ENCODE measurements at places on chromosomes 1 and 21.
A peak's percentile ranks its signal among the peaks of the same experiment; 100 is the strongest.

GRCh38 chr1:25031966-25032667 lies 102.0 kb upstream of the RUNX3 start:
- peak; percentile 72 for DNase-seq

DNA sequence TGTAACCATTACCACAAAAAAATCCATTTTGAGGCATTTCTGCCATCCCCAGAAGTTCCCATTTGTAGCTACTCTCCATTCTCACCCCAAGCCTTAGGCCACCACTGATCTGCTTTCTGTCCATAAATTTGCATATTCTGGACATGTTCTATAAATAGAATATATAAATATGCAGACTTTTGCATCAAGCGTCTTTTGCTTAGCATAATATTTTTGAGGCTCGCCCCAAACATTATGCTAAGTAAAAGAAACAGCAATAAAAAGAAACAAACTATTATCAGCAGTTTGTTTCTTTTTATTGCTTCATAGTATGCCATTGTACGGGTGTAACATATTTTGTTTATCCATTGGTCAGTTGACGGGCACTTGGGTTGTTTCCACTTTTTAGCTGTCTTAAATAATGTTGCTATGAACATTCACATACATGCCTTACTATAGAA lies 7.9 kb downstream of the TFAP2E start:
- no peak for DNase-seq

DNA sequence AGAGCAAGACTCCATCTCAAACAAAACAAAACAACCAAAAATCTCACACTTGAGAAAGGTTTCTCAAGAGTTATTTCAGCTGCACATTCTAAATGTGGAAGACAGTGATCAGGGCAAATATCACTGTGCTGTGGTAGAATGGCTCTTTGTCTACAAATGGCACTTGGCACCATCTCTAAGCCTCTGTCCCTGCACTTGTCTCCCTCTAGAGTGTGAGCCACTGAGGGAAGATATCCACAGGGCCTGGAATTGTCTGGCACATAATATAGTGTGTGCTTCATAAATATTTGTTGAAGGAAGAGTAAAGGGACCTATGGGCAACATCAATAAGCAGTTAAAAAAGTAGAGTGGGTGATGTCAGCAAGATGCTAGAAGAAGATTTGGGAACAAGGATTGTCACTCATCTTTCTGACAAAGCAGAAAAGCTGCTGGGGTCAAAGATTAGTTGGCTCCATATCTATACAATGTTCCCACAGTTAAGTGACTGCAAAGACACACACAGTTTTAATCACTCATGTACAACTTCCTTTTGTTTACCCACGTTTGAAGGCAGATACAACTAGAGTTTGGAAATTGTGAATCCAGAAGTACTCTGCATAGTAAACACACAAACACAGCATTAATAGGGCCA lies 19.1 kb downstream of the CD101 start:
- no peak for DNase-seq

GRCh38 chr1:222880587-222880986 lies 65.7 kb downstream of the DISP1 start:
- no peak for DNase-seq

DNA sequence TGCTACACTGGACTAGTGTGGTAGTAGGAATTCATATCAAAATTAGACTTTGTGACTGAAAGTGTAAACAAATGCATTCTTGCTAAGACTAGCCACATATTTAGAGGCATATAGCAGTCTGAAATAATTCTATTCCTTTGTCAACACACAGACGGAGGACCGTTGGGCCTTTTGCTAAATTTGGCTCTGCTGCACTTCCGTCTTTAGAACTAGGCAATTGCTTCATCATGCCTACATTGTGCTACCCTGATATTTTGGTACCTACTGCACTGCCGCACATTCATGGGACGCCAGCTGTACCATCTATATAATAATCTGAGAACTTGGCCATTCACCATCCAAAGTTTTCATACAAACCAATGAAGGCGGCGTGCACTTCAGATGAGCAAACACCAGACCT lies 346.8 kb downstream of the KIF26B start:
- no peak for DNase-seq

DNA sequence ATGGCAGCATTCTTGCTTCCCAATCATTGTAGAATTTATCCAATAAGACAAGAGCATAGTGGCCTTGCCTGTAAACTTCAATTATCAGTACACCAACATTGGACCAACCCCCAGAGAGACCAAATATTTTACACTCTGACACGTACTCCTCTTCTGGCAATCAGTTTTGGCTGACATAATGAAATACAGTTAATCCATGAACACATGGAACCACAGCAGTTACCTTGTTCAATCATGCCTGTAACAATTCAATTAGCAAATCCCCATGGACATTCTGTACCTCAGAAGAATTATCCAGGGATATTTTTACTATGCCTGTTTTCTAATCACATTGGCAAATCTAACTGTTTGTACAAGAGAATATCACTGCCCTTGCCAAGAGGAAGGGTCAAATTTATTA lies 2162.0 kb downstream of the MRPL39 start:
- no peak for DNase-seq

GRCh38 chr1:74729741-74730478 lies 2.9 kb downstream of the CRYZ start:
- no peak for DNase-seq

GRCh38 chr1:202967684-202968281 lies 726 bp upstream of the CYB5R1 start:
- peak; percentile 52 for DNase-seq

GRCh38 chr1:39258146-39258924 lies 53.8 kb downstream of the MACF1 start:
- DNase-seq, result peak; percentile 67

- DNase-seq, result no peak
Observed at GRCh38 chr21:41979751-41980369, 26.0 kb upstream of the C2CD2 start.

DNA sequence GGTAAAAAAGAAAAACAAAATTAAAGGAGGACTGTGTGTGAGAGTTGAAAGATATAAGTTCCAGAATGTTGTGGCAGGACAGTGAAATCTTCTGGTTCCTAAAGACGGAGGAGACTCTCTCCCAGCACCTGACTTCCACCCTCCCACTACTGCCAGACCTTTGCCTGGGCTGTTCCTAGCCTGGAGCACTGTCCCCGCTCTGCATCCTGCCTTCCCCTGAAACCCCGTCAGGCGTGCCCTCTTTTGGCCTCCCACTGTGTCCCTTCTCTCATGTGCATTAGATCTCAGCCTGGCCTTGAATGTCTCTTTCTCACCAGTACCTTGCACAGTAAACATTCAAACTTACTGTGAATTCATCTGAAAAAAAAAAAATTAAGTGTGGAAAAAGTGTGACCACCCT lies 74.1 kb downstream of the VPS26C start:
- no peak for DNase-seq

DNA sequence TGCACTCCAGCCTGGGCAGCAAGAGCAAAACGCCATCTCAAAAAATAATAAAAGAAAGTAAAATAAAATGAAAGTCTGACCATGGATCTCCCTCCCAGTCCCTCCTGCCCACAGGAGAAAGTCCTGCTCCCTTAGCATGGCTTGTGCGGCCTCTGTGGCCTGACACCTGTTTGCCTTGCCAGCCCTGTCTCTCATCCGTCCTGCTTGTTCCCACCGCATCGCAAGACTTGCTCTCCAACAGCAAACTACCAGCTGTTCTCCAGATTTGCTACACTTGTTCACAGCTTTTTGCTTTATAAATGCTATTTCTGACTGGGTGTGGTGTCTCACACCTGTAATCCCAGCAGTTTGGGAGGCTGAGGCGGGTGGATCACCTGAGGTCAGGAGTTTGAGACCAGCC lies 2.7 kb downstream of the ETV3L start:
- DNase-seq, result no peak

- DNase-seq, result no peak
Observed at GRCh38 chr1:17570228-17570627, 30.7 kb downstream of the ARHGEF10L start.

DNA sequence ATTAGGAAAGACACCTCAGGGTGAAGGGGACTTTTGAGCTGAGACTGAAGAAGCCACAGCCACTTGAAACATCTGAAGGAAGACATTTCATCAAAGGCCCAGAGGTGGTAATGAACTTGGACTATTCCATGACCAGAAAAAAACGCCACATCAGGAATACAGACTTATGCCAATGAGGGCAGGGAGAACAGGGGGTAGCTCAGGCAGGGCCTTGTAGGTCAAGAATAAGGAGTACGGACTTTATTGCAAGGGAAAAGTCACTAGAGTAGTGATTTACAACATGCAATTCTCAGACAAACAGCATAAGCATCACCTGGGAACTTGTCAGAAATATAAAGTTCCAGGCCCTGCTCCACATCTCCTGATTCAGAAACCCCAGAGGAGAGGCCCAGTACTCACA lies 11.8 kb downstream of the TP53BP2 start:
- DNase-seq, result no peak

- no peak for DNase-seq
Observed at GRCh38 chr1:6852136-6852890, 67.1 kb downstream of the CAMTA1 start.

GRCh38 chr1:107804134-107804533 lies 160.8 kb downstream of the VAV3 start:
- DNase-seq, result no peak

GRCh38 chr1:22883406-22883805 lies 89.3 kb downstream of the LACTBL1 start:
- no peak for DNase-seq

DNA sequence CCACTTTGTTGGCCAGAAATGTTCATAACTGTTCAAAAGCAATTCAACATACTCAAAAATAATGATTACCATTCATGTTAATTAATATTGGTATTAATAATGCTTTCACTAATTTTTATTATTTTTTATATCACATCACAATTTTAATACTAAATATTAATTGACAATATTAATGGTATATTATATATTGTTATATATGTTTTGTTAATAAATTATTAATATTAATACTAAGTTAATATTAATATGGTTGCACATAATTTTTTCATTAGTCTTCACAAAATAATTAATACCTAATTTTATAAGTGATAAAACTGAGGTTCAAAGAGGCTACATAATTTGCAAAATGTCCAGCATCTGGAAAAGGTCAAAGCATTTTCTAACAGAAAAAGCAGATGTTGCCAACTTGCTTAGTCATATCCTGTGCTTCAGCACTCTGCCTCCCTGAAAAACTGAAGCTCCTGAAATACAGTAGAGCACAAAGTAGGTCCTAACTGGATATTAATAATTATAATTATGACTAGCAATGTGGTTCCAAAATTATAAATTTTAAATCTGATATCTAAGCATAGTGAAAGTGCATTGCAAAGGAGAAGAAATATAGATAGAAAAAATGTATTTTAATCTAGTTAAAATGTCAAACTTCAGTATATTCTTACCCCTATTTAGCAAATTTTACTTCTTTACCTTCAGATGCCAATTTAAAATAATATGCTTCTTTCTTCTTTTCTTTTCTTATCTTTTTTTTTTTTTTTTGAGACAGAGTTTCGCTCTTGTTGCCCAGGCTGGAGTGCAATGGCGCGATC lies 123.2 kb upstream of the TNFSF4 start:
- no peak for DNase-seq

- peak; percentile 65 for DNase-seq
Observed at GRCh38 chr1:116724765-116725375, 29.4 kb upstream of the CD2 start.

DNA sequence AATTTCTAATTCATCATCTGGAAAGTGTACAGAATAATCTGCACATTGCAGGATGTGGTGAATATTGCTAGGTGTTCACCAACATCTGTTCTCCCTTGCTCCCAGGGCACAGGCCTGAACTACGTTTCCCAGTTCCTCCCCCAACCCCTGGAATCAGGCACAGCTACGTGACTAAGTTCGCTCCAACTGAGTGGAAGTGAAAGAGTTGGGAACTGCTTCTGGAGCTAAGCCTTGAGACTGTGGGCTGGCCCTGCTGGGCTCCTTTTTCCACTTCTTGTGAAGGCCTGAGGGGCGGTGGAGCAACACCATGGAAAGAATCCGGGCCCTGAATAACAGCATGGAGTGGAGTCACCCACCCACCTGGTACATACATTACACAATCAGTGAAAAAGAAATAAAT lies 534.6 kb downstream of the SMYD3 start:
- DNase-seq, result no peak

DNA sequence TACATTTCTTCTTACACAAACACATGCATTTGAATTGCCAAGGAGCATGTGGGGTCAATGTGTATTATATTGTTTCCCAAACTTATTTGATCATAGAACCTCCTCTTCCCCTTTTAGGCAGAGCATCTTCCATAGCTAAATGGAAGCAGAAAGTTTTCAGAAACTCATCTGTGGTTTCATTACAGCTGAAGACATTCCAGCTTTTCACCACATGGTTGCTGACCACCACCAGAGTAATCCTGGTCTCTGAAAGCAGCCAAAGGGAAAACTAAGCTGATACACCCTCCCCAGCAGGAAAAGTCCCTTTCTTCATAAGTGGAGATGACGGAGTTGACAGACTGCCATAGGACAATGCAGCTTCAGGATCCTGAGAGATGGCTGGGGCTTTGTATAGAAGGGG lies 30.2 kb upstream of the OTUD3 start:
- no peak for DNase-seq

GRCh38 chr1:149885339-149886120 lies 13.8 kb upstream of the BOLA1 start:
- DNase-seq, result no peak

GRCh38 chr21:45135122-45135521 lies 60.7 kb downstream of the ADARB1 start:
- no peak for DNase-seq

GRCh38 chr1:60169206-60169605 lies 95.6 kb upstream of the C1orf87 start:
- DNase-seq, result no peak

DNA sequence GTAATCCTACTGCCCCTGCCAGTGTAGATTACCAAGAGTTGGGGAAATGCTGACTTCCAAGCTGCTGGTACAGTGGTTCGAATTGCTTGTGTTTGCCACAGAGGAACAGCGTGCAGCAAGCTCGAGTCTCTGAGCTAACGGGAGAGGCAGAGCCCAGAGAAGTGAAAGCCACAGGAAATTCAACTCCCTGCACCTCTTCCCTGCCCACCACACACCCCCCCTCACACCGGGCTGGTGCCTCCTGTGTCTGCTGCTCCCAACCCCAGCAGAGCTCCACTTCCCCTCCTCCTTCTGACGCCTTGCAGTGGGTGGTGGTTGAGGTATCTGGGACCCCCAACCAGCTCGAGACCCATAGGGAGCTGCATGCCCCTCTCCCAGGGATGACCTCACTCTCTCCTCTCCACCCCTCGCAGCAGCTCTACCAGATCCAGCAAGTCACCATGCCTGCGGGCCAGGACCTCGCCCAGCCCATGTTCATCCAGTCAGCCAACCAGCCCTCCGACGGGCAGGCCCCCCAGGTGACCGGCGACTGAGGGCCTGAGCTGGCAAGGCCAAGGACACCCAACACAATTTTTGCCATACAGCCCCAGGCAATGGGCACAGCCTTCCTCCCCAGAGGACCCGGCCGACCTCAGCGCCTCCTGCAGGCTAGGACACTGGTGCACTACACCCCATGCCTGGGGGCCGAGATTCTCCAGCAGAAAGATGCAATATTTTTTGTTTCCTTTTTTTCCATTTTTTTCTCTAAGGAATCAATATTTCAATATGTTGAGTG lies 13.1 kb upstream of the KCNQ4 start:
- no peak for DNase-seq

GRCh38 chr1:215891266-215892057 lies 324.4 kb downstream of the KCTD3 start:
- DNase-seq, result no peak
